NCI-H510A (cell line): ENCODE measurements at places on chromosomes 3 and 15.

DNA sequence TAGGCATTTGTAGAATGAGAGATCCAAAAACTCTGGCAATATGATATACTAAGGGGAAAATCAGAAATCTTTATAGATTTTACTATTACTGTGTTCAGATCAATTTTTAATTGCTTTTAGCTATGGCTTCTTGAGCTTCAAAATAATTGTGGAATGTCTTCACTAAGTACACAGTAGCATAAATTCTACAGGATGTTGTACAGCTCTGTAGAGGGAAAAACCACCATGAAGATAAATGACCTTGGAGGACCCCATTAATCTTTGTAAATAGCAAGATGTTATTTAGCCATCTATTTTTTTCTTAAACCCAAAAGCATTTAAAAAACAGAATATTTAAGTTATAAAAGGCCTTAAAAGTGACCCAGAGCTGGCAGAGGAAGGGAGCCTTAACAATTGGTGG, 43.9 kb upstream of the FNDC3B start:
- no peak for DNase-seq

- DNase-seq = no peak
Observed at GRCh38 chr3:169295912-169296570, 367.5 kb downstream of the MECOM start.

DNA sequence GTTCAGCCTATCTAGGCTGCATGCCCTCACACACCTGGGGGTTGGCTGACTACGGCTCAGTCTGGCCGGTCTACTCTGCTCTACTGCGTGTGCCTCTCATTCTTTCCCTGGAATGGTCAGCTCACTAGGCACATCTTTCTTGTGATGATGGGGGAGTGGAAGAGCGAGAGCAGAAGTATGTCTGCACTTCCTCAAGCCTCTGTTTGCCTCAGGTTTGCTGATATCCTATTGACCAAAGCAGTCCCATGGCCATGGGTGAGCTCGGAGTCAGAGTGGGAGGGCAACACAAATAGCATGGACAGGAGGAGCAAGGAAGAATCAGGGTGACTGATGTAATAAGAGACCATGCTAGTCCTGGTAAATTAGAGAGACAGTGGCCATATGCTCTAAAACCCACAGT, 167.9 kb upstream of the PRICKLE2 start:
- no peak for DNase-seq

DNA sequence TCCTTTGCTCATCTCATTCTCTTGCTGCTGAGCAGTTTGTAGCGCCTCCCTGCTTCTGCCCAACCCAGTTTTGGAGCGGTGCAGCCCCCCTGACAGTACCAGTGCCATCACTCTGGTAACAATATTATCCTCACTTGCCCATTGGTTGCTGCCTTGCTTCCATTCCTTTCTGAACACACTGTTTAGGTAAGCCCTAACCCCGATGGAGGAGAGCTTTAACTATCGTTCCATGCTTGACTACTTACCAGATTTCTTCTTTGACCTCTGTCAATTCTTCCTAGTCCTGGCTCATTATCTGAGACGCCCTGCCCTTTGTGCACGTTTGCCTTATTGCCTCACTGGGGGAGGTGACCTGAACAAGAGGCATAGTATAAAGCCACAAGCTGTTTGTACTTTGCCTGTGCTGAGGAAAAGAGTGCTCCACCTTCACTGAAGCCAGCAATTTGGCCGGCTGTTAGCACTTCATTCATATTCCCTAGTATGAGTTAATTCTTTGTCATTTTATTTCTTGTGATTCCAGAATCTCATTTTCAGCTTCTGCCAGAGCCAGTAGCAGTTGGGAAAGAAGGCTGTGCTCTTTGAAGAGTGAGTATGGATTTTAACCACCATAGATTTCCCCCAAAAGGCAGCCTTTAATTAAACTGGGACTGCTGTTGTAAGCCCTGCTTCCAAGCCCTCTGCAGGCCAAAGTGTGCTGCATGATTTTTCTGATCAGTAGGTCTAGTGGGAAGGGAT, 11.9 kb downstream of the ABHD6 start:
- no peak for DNase-seq

DNA sequence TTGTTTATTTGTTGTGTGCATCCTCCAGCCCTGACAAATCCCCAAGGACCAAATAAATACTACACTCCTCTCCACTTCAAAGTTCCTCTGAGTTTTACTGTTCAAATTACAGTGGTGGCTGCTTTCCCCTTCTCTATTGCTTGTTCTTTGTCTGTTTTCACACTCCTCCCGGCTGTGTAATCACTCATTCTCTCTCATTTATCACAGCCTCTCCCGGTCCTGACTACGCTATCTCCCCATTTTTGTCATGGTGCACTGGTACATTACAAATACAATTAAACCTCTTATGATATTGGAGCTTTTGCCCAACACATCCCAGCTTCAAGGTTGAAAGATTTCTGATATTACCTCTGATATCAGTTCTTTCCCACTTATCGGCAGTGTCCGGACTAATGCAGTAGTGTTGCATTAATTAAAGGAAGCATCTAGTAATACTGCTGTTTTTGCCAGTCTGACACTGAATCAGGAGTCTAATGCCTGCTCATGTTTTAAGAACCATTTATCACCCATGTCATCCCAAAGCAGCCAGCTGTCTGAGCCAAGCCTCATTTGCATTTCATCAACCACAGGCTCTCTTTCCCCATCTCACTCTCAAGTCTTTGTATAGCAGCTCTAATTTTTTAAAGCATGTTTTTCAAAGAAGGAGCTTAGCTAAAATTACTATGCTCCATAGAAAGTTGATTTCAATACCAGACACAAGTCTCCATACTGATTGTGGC, 740.5 kb downstream of the ROBO2 start:
- DNase-seq = no peak

- DNase-seq = no peak
Observed at GRCh38 chr15:29183071-29183831, 86.4 kb downstream of the NSMCE3 start.

- no peak for DNase-seq
Observed at GRCh38 chr15:51879555-51879954, 50.1 kb downstream of the TMOD3 start.

DNA sequence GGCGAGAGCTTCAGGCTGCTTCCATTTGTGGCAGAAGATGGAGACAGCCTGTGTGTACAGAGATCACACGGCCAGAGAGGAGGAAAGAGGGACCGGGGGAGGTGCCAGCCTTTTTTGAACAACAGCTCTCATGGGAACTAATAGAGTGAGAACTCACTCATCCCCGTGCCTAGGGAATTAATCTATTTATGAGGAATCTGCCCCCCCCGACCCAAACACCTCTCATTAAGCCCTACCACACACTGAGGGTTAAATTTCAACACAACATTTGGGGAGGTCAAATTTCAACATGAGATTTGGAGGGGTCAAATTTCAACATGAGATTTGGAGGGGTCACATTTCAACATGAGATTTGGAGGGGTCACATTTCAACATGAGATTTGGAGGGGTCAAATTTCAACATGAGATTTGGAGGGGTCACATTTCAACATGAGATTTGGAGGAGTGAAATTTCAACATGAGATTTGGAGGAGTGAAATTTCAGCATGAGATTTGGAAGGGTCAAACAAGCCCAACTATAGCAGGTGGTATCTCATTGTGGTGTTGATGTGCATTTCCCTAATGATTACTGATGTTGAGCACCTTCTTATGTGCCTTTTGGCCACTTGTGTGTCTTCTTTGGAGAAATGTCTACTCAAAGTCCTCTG, 20.6 kb upstream of the RFTN1 start:
- DNase-seq = no peak

- DNase-seq = no peak
Observed at GRCh38 chr15:89783861-89784685, 7.9 kb downstream of the MESP2 start.

DNA sequence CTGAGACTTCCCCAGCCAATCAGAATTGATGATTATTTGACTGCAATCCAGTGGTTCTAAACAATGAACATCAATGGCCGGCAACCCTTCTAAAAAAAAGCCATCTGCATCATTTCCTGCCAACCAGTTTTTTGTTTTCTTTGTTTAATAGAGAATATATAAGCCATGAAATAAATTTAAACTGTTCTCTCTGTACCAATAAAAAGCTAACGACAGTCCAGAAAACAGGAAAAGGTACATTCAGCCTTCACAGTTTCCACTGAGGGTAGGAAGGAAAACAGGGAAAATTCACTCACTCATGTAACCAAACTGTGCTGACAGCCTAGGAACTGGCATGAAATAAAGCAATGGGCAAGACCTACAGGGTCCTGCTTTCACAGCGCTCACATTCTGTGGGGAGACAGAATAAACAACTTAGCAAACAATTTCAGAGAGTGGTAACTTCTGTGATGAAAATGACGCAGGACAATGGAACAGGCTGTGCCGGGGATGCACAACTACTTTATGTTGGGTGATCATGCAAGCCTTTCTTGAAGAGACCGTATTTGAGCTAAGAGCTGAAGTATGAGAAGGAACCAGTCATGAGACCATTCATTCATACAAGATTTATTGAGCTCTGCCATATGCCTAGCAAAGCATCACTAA, 630.1 kb downstream of the MAGI1 start:
- DNase-seq = no peak
